ENCODE measurements at places on chromosomes 7 and 10.

DNA sequence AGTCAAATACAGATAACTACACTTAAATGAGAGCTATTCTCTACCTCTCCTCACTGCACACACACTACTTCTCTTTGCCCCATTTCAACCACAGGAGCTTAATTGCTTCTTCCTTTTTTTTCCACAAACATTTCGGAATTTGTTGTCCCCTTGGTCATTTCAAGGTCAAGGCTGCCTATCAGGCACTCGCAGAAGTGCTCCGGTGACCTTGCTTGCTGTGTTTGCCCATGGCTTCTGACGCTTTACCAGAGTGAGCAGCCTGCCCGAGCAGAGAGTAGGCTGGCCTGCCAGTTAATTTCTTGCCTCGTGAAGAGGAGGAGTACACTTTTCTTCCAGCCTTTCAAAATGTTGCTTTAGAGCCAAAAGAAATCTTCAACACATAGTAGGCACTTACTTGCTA lies 297.1 kb upstream of the LRGUK start:
- DNase-seq: no peak

- DNase-seq: peak; percentile 36
Observed at GRCh38 chr10:94223702-94224370, 138.9 kb downstream of the NOC3L start.

GRCh38 chr7:127845522-127846214 lies 185.6 kb downstream of the LRRC4 start:
- no peak for DNase-seq

GRCh38 chr7:153152801-153153422 lies 393.4 kb downstream of the ACTR3B start:
- no peak for DNase-seq

GRCh38 chr7:157715071-157715937 lies 378.5 kb downstream of the DNAJB6 start:
- no peak for DNase-seq

GRCh38 chr7:136998495-136998894 lies 130.0 kb downstream of the CHRM2 start:
- no peak for DNase-seq

GRCh38 chr7:122132341-122132740 lies 11.7 kb downstream of the AASS start:
- DNase-seq: peak; percentile 73

DNA sequence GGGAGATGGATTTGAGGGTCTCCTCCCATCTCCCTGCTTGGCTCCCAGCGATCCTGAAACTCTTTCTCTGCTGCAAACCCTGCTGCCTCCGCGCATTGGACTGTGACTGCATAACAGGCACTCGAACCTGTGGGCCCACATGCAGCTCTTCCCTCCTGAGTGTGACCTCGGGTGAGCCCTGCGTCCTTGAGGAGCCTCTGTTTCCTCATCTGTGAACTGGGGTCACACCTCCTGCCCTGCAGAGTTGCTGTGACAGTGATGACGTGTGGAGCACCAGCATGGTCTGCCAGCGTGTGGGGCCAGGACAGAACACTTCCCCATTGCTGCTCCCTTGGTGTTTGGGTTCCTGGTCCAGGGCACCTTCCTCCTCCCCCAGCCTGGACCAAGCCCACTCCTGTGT lies 46.9 kb upstream of the PSMG3 start:
- no peak for DNase-seq

DNA sequence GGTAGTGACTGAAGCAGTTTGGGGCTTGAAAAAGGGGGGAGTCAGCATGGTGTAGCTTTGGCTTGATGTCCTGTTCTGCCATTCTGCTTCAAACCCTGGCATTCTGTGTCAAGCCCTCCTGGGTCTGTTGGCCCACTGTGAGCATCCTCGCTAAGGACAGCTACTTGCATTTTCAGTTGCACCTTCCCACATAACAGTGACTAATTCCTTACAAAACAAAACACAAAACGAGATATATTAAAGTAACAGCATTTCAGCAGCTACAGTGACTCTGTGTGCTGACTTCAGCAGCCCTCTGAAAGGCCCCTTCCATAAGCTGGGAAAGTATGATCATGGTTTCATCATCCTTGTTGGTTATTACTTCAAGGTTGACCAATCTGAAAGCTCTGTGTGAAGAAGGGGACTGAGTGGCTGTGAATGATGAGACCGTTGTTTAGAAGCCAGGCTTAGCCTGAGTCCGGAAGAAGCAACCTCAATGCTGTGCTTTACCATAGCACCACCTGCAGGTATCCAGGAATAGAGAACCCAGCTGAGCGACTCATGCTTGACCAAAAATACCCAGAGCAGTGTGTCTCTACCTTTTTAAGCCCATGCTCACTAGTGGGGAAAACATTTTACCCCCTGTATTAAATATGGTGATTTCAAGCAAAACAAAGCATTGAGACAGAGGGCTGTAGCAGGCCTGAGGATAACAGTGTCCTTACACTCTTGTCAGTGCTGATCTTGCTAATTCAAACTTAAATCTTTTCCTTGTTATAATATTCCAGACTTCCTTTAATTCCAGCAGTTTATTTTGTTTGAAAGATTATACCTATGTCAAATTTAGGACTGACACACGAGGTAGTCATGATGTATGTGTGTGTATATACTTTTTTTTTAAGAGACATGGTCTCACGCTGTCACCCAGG lies 42.6 kb upstream of the CC2D2B start:
- peak; percentile 73 for DNase-seq

GRCh38 chr10:10545771-10546170 lies 471.9 kb upstream of the CELF2 start:
- no peak for DNase-seq

DNA sequence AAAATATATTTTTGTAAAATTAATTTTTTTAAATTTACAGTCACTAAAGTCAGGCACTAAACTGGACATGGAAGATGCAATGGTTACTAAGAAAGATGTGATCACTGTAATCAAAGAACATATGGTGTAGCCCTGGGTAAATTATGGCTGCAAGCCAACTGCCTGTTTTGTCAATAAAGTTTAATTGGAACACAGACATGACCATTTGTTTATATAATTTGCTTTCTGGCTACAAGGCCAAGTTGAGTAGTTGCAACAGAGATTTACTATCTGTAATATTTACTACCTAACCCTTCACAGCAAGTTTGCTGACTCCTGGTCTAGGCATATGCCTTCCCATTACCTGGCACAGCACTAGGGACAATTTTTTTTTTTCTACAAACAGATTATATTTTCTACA lies 448.9 kb downstream of the ADRA2A start:
- DNase-seq: no peak

GRCh38 chr10:123988694-123989093 lies 97.1 kb upstream of the CPXM2 start:
- DNase-seq: no peak

- peak; percentile 51 for DNase-seq
Observed at GRCh38 chr7:69659983-69660382, 61.7 kb downstream of the AUTS2 start.

DNA sequence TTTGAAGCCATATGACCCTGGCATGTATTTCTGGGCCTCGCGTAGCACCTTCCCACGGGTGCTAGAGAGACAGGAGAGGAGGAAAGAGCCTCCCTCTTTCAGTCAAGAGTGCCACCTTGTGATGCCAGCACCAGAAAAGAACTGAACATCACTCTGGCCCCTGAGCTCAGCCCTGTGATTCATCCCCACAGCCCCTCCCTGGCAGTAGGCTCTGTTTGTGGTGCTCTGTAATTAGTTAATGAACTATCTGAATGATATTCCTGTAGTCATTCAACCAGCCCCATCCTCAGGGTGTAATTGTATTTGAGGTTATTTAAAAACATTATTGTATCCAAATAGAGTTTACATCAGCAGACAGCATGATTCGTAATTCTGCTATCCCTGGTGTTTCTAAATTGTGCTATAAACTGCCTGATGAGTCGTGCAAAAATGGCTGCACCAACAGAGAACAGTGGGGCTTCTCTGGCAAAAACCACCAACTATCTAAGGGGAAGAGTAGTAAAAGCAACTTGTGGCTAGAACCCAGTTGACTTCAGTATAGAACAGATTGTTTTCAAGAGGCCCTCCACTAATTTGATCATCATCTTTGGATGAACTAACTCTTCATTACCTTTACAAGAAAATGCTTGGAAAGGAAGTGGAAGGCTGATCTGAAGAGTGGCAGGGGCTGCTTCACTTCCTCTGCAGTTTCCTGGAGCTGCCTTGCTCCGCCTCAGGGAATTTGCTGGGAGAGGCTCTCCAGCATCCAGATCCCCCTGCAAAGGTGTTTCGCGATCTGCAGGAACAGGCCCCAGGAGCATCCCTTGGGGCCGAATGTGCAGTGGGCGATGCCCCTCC lies 23.7 kb upstream of the TIAL1 start:
- peak; percentile 79 for DNase-seq

DNA sequence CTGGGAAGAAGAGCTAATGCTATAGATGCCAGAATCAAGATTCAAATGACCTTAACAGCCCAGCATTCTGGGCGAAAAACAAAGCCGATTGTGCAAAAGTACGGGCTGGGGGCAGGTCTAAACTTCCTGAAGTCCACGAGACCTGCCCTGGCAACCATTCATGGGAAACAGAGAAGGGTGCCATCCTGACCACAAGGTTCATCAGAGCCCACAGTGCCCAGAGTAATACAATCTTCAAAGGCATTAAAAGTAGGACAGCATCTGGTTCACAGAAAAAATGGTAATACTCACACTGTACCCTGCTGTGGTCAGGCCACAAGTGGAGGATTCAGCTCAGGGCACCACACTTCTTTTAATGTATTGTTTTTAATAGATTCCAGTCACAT lies 36.1 kb downstream of the SORBS1 start:
- DNase-seq: no peak

DNA sequence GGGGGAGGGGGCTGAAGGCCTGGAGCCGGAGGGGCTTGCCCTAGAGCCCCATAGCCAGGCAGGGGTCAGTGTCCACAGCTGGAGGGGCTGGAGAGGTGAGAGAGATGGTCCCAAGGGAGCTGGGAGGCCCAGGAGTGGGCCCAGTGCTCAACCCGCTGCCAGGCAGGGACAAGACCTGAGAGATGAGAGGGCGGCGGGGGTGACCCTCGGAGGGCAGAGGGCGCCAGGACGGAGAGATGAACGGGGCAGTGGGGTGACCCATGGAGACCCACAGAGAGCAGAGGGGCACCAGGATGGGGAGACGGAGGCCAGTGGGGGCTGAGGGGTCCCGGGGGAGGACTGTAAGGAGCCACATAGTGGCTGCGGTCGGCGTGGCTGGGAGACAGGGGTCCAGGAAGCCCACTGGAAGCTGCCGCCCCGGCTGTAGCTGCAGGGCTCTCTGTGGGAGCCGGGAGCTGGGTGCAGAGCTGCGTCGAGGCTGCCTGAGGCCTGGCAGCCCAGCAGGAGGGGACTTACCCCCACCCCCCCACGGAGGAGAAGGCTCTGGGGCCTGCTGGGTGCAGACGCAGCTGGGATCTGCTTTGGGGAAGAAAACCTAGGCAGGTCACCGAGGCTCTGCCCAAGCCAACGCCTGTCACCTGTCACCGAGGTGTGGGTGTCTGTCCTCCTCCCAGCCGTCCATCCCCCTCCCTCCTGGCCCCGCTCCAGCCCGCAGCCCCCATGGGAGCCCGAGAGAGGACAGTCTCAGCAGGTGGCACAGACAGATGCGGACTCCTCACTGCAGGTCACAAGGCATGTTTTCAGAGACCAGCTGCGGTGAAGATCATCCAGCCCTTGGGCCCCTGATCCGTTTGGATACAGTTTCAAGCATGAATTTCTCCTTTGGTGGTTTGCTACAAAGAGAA lies 25.1 kb downstream of the PWWP2B start:
- DNase-seq: no peak

DNA sequence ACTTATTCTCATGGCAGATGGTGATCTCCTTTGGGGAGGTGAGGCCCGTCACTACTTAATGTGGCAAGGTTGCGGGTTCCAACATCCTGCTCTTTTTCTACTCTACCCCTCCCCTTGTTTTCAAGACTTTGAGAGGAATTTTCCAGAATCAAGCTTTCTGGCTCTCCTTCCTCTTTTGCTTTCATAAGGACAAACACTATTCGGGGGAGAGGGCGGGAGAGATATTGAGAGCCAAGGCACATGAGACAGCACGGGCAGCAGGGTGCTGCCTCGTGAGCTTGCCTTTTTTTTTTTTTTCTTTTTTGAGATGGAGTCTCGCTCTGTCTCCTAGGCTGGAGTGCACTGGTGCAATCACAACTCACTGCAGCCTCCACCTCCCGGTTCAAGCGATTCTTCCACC lies 6.9 kb upstream of the PFKFB3 start:
- no peak for DNase-seq

- DNase-seq: peak; percentile 38
Observed at GRCh38 chr7:12638851-12639456, 48.5 kb upstream of the ARL4A start.

DNA sequence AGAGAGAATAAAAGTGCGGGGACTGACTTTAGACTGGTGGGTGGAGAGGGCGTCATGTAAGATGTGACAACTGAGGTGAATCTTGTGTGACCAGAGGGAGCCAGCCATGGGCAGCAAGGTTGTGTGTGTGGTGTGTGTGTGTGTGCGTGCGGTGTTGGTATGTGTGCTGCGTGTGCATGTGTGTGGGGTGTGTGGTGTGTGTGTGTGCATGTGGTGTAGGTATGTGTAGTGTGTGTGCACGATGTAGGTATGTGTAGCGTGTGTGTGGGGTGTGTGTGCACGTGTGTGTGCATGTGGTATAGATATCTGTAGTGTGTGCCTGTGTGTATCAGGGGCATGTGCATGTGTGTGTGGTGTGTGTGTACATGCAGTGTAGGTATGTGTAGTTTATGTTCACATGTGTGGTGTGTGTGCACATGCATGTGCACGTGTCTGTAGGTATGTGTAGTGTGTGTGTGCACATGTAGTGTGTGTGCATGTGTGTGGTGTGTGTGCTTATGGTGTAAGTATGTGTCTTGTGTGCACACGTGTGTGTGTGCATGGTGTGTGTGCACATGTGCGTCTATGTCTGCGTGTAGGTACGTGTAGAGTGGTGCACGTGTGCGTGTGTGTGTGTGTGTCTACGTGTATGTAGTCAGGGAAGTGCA lies 312.3 kb upstream of the MKI67 start:
- no peak for DNase-seq

DNA sequence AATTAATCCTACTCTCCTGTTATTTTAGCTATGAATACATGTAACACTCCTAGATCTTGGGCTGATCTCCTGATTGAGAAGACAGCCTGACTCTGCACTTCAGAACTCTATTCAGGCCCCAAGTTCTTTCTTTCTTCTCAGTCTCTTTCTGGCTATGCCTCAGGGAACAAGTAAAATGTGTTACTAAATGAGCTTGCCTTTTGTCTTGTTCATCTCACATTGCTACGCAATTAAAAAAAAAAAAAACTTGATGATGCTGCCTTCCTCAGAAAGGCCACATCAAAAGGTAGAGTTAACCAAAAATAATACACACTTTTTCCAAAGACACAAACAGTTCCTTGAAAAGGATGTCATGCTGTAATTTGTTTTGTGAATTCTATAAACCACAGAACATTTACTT lies 258.1 kb downstream of the TWIST1 start:
- DNase-seq: no peak

GRCh38 chr10:106179430-106179829 lies 985.1 kb downstream of the SORCS1 start:
- no peak for DNase-seq

DNA sequence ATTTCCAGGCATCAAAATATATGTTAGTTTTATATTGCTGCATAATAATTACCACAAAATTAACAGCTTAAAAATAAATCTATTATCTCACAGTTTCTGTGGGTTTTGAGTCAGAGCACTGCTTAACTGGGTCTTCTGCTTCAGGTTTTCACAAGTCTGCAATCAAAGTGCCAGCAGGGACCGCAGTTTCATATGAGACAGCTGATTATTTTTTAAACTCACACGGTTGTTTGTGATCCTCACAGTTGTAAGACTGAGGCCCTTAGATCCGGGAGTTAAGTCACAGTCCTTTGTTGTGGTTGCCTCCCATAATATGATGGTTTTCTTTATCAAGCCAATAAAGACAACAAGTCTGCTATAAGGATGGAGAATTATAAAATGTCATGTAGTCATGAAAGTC lies 146.0 kb upstream of the ZWINT start:
- DNase-seq: no peak

- DNase-seq: no peak
Observed at GRCh38 chr7:96826089-96826488, 116.4 kb upstream of the SEM1 start.

Measured in fibroblast of skin of right quadriceps (primary cell).